ENCODE measurements at places on chromosomes 4 and X. TPM values are rescaled to one million over a fixed set of nuclear protein-coding genes. Genes with fewer than 3 reads are reported as not detected.

The SLC9A7 gene
- 29.3 TPM for total RNA-seq

The CFAP99 gene
- 0.16 TPM for total RNA-seq

The HDX gene
- total RNA-seq: 6.4 TPM

The MEPE gene
- total RNA-seq: not detected

The IL2 gene
- not detected for total RNA-seq

The CLTRN gene
- 1.8 TPM for total RNA-seq

The FLNA gene
- total RNA-seq: 1,231 TPM

The FGF5 gene
- total RNA-seq: not detected

The UPF3B gene
- total RNA-seq: 18.5 TPM

The ZXDA gene
- 4.9 TPM for total RNA-seq

The GAB3 gene
- total RNA-seq: 2.0 TPM

The CASP3 gene
- total RNA-seq: 28.6 TPM

The IL15 gene
- 1.3 TPM for total RNA-seq

The DDX60 gene
- 4.7 TPM for total RNA-seq

The RPGR gene
- total RNA-seq: 23.8 TPM

The VSIG4 gene
- total RNA-seq: not detected

The RAB40AL gene
- 1.8 TPM for total RNA-seq

The FRAS1 gene
- total RNA-seq: 2.1 TPM

The SHROOM2 gene
- total RNA-seq: 1.2 TPM

The EPGN gene
- 129 TPM for total RNA-seq

The TXK gene
- total RNA-seq: not detected

The RHOH gene
- total RNA-seq: not detected

The MAGEA2 gene
- not detected for total RNA-seq

The SLC34A2 gene
- total RNA-seq: not detected

The PAGE4 gene
- total RNA-seq: not detected

The CXorf49 gene
- total RNA-seq: not detected

The PPEF2 gene
- total RNA-seq: not detected

The CASK gene
- 43.2 TPM for total RNA-seq

The MMGT1 gene
- total RNA-seq: 24.1 TPM

The ZFP92 gene
- total RNA-seq: not detected

The SUPT20HL1 gene
- not detected for total RNA-seq

The TRIM60 gene
- not detected for total RNA-seq

The MAGEA6 gene
- not detected for total RNA-seq

The MAP7D2 gene
- total RNA-seq: 0.19 TPM

The TLR3 gene
- 6.5 TPM for total RNA-seq

The TMEM192 gene
- total RNA-seq: 26.6 TPM

The ASB11 gene
- not detected for total RNA-seq

The TLR1 gene
- 2.2 TPM for total RNA-seq

The VSIG1 gene
- 1.8 TPM for total RNA-seq

The ETDB gene
- not detected for total RNA-seq

The SPON2 gene
- 0.64 TPM for total RNA-seq

The SHROOM3 gene
- 15.7 TPM for total RNA-seq

The AR gene
- not detected for total RNA-seq

The ZNF275 gene
- 10.7 TPM for total RNA-seq

The CYBB gene
- not detected for total RNA-seq

The SYTL4 gene
- total RNA-seq: 1.9 TPM

The SLC2A9 gene
- total RNA-seq: 22.5 TPM

The FAM149A gene
- total RNA-seq: 1.3 TPM

The KCTD8 gene
- total RNA-seq: 0.16 TPM

The KCNE5 gene
- 1.4 TPM for total RNA-seq

The RASGEF1B gene
- total RNA-seq: 5.4 TPM

The CT83 gene
- total RNA-seq: not detected

The FGF2 gene
- total RNA-seq: 134 TPM

The SULT1B1 gene
- 0.21 TPM for total RNA-seq

The UGT2B11 gene
- total RNA-seq: not detected

The CCDC110 gene
- 0.47 TPM for total RNA-seq

The VCX gene
- not detected for total RNA-seq

The STOX2 gene
- 1.1 TPM for total RNA-seq

The IDS gene
- 29.9 TPM for total RNA-seq

The SPANXA2 gene
- total RNA-seq: not detected

All from MCF 10A (cell line).